ENCODE measurements at places on chromosomes 6 and 20.

DNA sequence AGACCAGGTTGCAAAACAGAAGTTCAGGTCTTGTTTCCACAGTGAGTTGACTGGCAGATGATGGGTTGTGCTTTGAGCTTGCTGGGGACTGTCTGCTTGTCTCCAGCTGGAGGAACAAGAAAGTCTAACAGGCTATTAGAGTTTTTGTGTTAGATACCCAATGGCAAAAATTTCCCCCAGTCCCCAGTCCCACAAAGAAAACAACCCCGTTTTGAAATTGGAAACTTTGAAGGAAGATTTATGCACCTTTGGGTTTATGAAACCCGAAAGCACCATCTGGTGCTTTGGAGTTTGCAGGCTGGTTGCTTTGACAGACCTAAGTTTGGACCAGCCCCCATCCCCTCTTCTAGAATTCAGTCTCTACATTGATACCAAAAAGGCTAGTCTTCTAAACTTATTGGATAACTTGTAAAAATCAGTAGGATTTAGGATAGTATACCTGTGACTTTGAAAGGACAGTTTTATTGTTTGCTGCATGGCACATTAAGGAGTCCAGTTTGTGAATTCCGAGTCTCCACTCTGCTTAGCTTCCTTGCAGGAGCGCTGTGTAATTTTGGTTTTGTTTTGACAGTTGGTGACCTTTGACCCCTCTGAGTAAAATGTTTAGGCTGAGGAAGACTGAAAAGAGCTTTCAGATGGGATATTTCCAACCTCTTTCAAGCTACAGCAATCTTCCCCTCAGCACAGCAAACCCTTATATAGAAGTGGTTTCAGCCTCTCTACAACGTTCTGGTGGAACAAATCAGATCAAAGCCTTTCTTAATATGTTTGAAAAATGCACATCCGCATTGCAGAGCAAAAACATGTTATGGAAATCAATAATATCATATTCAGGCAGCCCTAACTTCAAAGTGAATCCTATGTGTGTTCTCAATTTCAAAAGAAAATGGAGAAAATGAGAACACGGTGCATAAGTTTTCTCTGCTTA, 25.5 kb upstream of the PRL start:
- no peak for ATAC-seq

DNA sequence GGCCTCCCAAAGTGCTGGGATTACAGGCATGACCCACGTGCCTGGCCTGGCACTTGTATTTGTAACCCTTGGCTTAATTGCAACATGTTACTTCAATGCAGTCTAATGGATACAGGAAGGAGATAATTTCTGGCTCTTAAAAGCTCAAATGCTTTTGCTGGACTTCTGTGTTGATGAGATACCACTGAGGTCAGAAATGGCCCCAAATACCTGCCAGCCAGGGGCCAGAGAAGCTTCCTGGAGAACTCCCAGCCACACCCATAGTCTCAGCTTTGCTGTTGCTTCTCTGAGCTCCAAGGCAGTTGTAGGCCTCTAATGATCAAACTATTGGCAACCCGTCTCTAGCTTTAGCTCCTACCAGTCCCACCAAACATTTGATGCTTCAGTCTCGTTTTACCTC, 14.2 kb upstream of the ZNFX1 start:
- no peak for ATAC-seq

DNA sequence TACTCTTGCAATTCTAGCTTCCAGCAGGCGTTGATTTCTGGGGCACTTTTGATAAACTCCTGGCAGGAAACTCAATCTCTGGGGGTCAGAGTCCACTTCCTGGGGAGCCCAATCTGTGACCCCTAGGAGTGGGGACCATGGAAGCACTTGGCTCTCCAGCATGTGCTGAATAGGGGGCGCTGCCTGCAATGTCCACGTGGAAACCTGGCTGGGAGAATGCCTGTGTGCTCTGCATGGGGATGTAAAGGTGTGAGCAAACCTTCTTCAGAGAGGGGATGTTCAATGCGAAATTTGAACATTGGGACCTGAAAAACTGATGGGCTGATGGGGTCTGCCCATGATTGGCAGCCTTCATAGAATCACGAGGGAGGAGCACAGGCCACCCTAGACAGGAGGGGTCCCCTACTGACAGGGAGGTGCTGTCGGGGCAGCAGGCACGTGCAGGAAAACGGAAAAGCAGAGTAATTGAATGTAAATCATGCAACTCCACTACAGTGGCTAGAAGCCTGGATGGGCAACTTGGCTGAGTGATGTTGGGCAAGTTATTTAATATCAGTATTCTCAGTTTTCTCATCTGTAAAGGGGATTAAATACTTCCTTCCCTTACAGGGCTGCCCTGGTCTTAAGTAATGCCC, 47.8 kb downstream of the CEP43 start:
- ATAC-seq: no peak

DNA sequence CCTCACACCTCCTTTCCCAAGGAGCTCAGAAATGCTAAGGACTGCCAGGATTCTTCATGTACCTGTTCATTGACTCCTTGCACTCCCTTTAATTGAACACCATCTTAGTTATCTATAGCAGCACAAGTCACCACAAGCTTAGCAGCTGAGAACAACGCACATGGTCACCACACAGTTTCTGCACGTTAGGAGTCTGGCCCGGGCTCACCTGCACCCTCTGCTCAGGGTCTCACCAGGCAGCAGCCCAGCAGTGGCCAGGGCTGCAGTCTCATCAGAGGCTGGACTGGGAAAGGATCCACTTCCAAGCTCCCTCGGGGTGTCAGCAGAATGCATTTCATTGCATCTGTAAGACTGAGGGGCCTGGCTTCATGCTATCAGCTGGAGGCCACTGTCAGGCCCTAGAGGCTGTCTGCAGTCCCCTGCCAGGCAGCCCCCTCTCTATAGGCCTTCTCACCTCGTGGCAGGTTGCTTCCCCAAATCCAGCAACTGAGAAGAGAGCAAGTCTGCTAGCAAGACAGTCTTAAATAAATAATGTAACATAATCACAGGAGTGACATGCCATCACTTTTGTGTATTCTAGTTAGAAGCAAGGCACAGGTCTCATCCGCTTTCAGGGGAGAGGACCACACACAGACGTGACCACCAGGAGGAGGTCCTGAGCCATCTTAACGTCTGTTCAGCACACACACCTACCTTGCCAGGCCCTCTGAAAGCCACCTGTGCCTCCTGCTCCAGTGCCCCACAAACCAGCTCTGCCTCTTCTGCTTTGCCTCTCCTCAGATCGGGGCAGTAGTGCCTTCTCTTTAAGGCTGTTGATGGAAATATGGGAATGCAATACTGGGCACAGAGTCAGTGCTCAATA, 165.2 kb upstream of the CST7 start:
- no peak for ATAC-seq

DNA sequence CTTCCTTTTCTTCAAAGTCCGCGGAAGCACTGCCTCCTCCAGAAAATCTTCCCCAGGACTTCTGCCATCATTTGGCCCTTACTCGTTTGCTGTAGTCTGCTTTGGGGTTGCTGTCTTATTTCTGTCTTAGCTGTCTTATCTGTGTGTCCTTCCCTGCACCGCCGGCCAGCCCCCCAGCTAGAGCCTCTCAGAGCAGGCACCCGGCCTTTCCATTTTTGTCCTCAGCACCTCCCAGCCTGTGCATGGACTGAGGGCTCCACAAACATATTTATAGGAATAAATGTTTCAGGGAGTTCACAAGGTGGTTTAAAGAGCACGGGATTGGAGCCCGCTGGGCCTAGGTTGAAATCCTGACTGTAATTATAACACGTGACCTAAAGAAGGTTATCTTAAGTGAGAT, 8.1 kb downstream of the GLP1R start:
- ATAC-seq: no peak

- no peak for ATAC-seq
Observed at GRCh38 chr20:25421102-25421501, 13.6 kb downstream of the GINS1 start.

DNA sequence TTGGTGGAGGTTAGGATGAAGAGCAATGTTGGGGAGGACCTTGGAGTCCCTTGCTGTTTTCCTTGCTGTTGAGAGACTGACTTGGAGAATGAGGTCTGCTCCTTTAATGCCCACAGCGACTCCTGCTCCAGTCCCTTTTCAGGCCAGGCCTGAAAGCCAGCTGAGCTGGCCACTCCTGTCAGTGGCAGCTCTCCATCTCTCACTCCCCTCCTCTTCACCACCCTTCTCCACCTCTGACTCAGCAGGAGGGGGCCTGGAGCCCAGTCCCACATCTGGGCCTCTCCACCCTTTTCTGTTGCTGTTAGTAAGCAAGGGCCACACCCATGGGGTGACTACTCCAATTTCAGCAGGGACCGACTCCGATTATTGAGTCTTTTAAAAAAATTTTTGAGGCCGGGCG, 2.2 kb downstream of the SNX21 start:
- ATAC-seq: peak; percentile 50

DNA sequence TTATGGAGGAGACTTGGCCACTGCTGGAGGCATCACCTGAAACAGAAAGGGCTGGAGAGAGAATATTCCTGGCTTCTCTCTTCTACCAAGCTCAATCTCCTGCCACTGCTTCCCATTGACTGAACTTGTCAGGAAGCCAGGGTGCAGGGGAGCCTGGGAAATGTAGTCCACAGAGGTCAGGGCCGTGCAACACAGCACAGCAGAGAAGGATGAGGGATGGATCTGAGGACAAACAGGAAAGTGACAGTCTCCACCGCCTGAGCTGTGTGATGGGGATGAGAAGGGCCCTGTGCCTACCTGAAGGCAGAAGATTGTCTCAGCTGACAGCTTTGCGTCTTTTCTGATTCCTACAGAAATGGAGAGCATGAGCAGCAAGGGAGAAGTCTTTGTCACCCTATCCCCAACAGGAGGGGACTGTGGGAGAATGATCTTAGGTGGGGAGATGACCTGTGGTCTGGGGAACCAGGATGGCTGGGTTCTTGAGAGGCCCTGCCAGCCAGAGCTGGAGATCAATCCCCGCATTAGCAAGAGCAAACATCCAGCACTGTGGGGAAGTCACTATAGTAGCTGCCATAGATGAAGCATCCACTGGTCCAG, 114.2 kb downstream of the SNX5 start:
- ATAC-seq: no peak

DNA sequence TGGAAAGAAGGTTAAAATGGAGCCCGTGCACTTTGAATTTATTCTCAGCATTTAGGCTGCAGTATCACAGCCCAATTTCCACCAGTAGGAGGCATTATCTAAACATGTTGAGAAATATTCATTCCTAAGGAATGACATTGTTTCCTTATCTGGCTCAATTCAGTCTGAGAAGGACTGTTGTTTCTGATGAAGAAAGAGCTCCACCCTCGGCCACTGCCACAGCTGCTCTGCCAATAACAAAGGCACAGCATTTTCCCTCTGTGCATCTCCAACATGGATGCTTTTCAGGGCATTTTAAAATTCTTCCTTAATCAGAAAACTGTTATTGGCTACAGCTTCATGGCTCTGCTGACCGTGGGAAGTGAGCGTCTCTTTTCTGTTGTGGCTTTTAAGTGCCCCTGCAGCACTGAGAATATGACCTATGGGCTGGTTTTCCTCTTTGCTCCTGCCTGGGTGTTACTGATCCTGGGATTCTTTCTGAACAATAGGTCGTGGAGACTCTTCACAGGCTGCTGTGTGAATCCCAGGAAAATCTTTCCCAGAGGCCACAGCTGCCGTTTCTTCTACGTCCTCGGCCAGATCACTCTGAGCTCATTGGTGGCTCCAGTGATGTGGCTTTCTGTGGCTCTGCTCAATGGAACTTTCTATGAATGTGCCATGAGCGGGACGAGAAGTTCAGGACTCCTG, at the start of gene CALHM5:
CALHM5 (plus strand) TSS at position 216 of the 687 bp plus-strand sequence; CDS start at position 274, 58 bp downstream.
- ATAC-seq: peak; percentile 92

DNA sequence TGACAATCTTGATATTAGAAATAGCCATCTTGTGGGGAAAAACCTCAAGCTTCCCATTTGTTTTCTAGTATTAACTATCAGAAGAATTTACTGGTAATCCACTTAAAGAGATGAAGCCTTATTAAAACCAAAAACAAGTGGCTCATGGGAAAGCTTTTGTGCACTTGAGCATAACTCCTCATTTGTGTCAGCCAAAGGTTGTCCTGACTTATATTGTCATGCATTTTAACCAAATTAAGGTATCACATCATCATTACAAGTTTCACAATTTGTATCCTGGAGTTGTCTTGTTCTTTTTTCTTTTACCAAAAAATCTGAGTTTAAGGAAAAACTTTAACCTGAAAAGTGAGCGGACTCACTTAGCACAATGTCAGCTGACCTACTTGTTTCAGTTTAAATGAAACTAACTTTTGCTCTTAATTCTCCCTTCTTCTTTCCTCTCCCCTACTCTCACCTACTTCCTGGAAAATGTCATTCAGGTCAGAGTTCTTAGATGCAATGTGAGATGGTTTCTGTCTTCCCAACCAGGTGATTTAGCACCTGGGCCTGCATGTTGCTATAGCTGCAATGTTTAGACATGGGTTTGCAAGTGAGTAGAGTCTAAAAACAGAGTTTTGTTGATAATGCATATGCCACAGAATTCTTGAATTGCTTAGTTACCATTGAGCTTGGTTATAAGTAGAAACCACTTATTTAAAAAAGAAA, 82.8 kb downstream of the TNFAIP3 start:
- ATAC-seq: no peak

DNA sequence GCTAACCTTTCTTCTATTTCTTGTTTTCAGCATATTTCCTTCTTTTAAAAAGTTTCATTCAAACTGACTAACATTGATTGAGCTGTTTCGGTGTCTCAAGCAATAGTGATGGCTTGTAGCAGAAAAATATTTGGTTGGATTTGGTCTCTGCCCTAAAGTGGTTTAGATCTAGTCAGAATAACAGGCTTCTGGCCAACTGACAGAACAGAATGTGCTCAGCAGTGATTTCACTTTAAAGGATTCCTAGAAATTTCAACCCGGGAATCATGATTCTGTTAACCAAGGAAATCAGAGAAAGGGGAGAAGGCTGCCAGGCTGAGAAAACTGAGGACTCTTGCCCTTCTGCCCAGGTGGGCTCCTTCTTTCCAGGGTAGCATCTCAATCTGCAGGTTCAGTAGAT, 16.6 kb upstream of the GSTA1 start:
- no peak for ATAC-seq

DNA sequence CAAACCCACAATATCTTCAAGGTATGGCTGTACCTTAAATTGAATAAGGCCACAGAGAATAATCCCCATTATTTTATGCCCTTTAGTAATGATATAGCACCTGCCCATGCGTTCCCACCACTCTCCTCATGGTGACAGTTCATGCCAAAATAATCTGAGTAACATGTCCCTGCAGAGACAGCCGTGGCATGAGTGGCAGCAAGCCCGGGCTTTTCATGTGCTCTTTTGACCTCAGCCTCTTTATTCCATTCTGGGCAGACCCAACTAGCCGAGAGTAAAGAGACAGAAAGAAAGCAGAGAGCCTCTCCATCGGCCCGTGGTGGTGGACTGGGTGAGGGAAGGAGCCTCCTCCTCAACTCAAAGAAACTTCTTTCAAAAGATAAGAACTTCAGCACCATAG, 19.9 kb upstream of the POPDC3 start:
- ATAC-seq: no peak
